ENCODE measurements at places on chromosomes 11 and 22. TPM values are rescaled to one million over a fixed set of nuclear protein-coding genes. Genes with fewer than 3 reads are reported as not detected.

DNA sequence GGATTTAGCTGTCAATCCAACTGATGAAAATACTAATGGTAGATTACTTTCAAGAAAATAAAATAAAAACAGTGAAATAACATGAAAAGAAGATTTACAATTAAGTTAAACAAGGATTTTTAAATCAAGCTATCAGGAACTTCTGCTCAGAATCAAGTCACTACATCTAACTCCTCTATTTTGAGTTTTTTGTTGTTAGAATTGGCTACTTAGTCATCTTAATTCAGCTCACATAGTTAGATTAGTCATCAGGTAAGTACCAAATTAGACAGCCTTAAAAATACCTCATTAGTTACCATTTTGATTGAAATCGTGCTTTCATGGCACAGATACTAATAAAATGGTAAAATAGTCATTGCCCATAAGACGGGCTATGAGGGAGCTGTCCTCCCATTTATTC is 35.8 kb downstream of the BTG4 start:
- no peak overlapping the region for H3K27ac ChIP-seq
- peaks cover 9% of the 10 kb centered on the region for H3K27me3 ChIP-seq
- H3K36me3 ChIP-seq: no peaks in the 10 kb centered on the region

The CCDC81 gene
- total RNA-seq: 0.15 TPM

The MRGPRX4 gene
- total RNA-seq: 0.18 TPM

DNA sequence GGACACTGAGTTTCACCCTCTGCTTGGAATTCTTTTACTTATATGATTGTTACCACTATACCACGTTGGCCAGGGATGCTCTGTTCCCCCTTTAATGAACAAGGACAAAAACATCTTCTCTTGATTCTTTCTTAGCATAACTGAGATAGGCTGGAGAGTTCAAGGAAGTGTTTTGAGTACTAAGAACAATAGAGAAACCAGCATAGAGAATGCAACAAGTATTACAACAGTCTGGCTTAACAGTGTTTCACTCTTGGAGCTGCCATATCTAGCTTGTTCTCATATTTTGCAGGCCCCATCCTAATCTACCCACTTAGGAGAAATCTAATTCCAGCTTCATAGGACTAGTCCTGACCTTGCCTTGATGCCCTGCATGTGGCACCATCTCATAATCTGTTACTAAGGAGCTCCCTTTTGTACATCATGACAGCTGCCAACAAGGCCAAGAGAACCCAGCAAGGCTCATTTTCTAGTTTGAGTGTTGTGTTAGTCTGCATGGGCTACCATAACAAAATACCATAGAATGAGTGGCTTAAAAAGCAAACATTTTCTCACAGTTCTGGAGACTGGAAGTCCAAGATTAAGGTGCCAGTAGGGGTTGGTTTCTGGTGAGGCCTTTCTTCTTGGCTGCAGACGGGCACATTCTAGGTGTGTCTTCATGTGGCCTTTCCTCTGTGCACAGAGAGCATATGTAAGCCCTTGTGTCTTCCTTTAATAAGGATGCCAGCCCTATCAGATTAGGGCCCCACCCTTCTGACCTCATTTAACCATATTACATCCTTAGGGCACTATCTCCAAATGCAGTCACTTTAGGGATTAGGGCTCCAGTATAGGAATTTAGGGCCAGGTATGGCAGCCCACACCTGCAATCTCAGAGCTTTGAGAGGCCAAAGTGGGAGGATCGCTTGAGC is 37.8 kb downstream of the PACS1 start:
- H3K36me3 ChIP-seq: no peaks in the 10 kb centered on the region
- peaks cover 27% of the 10 kb centered on the region for H3K4me1 ChIP-seq
- H3K4me3 ChIP-seq: no peak overlapping the region
- H3K27ac ChIP-seq: peak overlapping the region; percentile 19
- no peaks in the 10 kb centered on the region for H3K27me3 ChIP-seq

The CHRDL2 gene
- not detected for total RNA-seq

The KRTAP5-7 gene
- not detected for total RNA-seq

The DAGLA gene
- total RNA-seq: 3.9 TPM

DNA sequence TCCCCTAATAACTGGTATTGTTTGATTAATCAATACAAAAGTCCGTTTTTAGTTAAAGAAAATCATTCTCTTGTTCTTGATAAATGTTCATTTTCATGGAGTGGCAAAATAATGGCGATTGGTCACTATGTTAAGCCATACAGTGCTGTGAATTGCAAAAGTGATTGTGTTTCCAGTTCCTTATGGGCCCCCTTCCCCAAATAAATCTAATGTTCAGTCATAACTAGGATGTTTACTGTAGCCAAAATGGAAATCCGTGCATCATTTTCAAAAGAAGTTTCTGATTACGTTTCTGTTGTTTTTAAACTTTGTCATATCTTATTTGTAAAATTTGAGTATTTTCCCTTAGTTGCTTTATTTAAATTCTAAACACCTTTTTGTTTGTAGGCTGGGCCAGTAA is 845 bp downstream of the RBM7 start:
- peaks cover 3% of the 10 kb centered on the region for H3K27me3 ChIP-seq
- no peak for DNase-seq
- H3K4me3 ChIP-seq: peak overlapping the region; percentile 97
- H3K4me1 ChIP-seq: peaks cover 45% of the 10 kb centered on the region
- peak overlapping the region; percentile 98 for H3K27ac ChIP-seq
- H3K36me3 ChIP-seq: peaks cover 3% of the 10 kb centered on the region
